ENCODE measurements at places on chromosomes 4 and X. TPM values are rescaled to one million over a fixed set of nuclear protein-coding genes. Genes with fewer than 3 reads are reported as not detected.

The ZGRF1 gene
- 37.1 TPM for total RNA-seq

The SCML2 gene
- total RNA-seq: 13.7 TPM

The WAS gene
- 3.5 TPM for total RNA-seq

The ARHGEF38 gene
- 0.55 TPM for total RNA-seq

The GUCY1A1 gene
- total RNA-seq: 76.6 TPM

The CXCL5 gene
- 0.44 TPM for total RNA-seq

The CSAG1 gene
- total RNA-seq: not detected

The P2RY4 gene
- 0.82 TPM for total RNA-seq

The TSPAN7 gene
- 58.6 TPM for total RNA-seq

The SHROOM2 gene
- 23.6 TPM for total RNA-seq

The TACR3 gene
- total RNA-seq: 6.3 TPM

The VCX3B gene
- not detected for total RNA-seq

The KIF4A gene
- 7.6 TPM for total RNA-seq

The RHOXF2 gene
- not detected for total RNA-seq

The DKC1 gene
- 41.2 TPM for total RNA-seq

The PFKFB1 gene
- not detected for total RNA-seq

The TMEM144 gene
- total RNA-seq: 4.3 TPM

The TAF7L gene
- not detected for total RNA-seq

The PPARGC1A gene
- total RNA-seq: 40.5 TPM

The CT45A1 gene
- not detected for total RNA-seq

The STK32B gene
- total RNA-seq: 11.7 TPM

The HELT gene
- total RNA-seq: 1.0 TPM

The PCYT1B gene
- total RNA-seq: 30.8 TPM

The ETDA gene
- not detected for total RNA-seq

The GPRASP1 gene
- total RNA-seq: 33.8 TPM

The RAB9B gene
- 18.5 TPM for total RNA-seq

The DKK2 gene
- total RNA-seq: 54.8 TPM

The FAM149A gene
- 14.5 TPM for total RNA-seq

The CHRNA9 gene
- not detected for total RNA-seq

The TMEM128 gene
- total RNA-seq: 29.8 TPM

The ODAPH gene
- not detected for total RNA-seq

The CD38 gene
- 2.5 TPM for total RNA-seq

The RHOH gene
- total RNA-seq: 1.8 TPM

The MAGED1 gene
- total RNA-seq: 135 TPM

The CRLF2 gene
- not detected for total RNA-seq

The FATE1 gene
- total RNA-seq: not detected

The RAB40AL gene
- total RNA-seq: 2.1 TPM

The EVC gene
- 52.3 TPM for total RNA-seq

The UGT8 gene
- 2.1 TPM for total RNA-seq

The CFP gene
- total RNA-seq: 5.2 TPM

The TECRL gene
- total RNA-seq: 1.2 TPM

The PDHA2 gene
- total RNA-seq: not detected

All from camera-type eye (tissue), 1 donor.